Type B pancreatic cell (in vitro differentiated cells): ENCODE measurements at places on chromosomes 4 and X. TPM values are rescaled to one million over a fixed set of nuclear protein-coding genes. Genes with fewer than 3 reads are reported as not detected.

Gene EPHA5
- 0.62 and 2.4 TPM in 2 replicates for total RNA-seq

Gene IL3RA
- not detected in 2 replicates for total RNA-seq

Gene FAM47E
- total RNA-seq: 3.8 and 5.4 TPM in 2 replicates

Gene TKTL1
- 0.56 TPM in 1 of 2 replicates, not detected in the other for total RNA-seq

Gene ADH7
- 0.17 and 0.83 TPM in 2 replicates for total RNA-seq

Gene GPR119
- total RNA-seq: 11.9 and 21.9 TPM in 2 replicates

Gene OTUD6A
- total RNA-seq: not detected in 2 replicates

Gene CXCL3
- 5.2 and 5.9 TPM in 2 replicates for total RNA-seq

Gene UPF3B
- total RNA-seq: 12.4 and 16.4 TPM in 2 replicates

Gene USP27X
- 6.3 and 7.8 TPM in 2 replicates for total RNA-seq

Gene XK
- 1.6 and 1.7 TPM in 2 replicates for total RNA-seq
